ENCODE measurements at places on chromosomes 2 and 18.

GRCh38 chr2:156512451-156512850 lies 76.3 kb downstream of the GPD2 start:
- no peak for DNase-seq

GRCh38 chr2:17030047-17030446 lies 364.4 kb upstream of the CYRIA start:
- no peak for DNase-seq

DNA sequence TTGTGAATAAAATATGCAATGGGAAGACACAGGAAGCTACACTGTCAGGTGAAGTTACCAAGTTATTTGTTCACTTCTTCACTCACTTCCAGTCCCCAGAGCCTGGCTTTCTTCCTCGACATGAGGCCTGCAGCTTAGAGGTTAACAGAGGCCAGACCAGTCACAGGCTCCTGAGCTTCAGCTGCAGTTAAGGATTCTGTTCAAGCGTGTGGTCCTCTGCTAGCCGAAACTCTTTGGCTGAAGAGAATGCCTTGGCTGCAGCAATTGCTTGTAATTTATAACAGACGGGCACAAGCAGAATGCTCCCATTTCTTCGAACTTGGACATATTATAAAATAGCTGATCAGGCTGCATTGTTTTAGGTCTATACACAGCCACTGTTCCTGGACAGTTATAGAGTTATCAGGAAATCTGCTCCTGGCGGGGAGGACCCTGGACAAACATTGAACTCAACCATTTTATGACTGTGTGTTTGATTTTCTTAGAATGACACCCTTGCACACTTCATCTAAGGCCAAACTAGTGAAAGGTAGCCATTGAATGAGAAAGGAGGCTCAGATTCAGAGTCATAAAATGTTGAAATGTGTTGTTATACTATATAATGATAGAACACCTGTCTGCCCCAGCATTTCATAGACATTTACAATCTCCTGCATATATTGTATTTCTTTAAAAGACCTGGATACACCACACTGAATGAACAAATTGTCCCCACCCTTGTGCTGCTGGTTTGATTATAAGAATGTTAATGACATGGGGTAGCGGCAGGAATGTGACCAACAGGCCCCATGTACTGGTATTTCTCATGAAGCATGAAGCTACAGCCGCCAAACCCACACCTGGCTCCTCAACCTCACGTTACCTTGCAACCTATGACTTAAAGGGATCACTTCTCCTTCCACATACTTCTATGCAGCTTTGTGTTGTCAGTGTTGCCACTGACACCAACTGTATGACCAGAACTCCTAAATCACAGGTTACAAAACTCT lies 153.6 kb downstream of the TDRD15 start:
- no peak for DNase-seq

DNA sequence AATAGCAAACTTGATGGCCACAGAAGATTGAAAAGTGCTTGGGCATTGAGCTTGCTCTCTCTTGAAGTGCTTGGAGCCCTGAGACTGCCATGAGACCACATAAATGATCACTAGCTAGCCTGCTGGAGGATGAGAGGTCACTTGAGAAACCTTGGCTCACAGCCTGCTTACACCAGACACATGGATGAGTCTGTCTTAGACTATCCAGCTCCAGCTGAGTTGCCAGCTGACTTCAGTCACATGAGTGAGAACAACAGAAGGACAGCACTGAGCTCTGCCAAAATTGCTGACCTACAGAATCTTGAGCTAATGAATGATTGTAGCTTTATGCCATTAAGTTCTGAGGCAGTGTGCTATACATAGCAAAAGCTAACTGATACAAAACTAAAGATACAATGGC lies 18.1 kb downstream of the NABP1 start:
- no peak for DNase-seq

DNA sequence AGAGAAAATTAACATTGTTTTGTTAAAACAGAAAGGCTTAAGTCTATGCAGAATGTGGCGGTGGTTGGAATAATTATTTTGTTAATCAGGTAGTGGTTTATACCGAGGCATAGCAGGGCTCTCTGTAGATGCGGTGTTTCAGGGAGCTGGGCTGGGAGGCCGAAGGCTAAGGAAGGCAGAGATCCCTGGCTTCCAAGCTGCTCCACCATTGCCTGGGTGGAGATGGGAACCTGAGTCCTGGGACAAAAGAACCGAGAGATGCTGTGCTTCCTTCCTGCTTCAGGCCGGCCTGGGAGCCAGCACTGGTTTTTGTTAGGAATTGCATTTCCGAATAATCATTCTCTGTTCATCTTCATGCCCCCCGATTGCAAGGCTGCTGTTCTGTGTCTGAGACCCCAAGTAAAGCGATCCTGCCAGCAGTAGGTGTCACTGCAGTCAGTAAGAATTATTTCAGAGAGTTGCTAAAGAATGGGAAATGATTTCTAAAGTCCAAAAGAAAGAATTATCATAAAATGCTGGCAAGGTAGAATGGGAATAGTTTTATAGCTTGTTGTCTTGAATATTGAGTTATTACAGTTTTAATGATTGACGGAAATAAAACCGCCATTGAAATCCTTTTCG lies 824.9 kb downstream of the GALR1 start:
- DNase-seq = no peak

DNA sequence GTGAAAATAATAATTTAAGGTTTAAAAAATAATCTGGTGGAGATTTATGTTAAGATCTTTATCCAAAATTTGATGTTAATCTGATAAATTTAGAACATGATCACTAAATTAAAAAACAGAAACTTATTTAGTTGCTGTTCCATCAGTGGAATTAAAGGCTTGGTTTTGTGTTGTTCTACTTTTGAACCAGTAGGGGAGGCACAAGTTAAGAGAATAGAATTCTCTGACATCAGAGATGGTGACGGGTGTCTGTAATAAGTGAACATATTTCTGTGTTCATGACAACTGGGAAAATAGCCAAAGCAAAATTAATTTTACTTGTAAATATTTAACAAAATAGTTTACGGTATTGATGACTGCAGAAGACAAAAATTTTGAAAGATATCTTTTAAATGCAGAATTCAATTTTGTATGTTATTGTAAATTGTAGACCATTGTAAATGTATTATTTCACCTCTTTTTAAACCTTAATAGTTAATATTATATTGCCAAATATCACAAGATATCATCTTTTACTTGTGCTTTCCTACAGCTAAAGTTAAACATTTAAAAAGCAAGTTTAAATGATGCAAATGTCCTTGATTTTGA lies 106.0 kb downstream of the UBR3 start:
- no peak for DNase-seq
